SHP77 (cell line): ENCODE measurements at places on chromosomes 6 and 20.

GRCh38 chr6:19605624-19606023, 231.5 kb upstream of the ID4 start:
- no peak for DNase-seq

DNA sequence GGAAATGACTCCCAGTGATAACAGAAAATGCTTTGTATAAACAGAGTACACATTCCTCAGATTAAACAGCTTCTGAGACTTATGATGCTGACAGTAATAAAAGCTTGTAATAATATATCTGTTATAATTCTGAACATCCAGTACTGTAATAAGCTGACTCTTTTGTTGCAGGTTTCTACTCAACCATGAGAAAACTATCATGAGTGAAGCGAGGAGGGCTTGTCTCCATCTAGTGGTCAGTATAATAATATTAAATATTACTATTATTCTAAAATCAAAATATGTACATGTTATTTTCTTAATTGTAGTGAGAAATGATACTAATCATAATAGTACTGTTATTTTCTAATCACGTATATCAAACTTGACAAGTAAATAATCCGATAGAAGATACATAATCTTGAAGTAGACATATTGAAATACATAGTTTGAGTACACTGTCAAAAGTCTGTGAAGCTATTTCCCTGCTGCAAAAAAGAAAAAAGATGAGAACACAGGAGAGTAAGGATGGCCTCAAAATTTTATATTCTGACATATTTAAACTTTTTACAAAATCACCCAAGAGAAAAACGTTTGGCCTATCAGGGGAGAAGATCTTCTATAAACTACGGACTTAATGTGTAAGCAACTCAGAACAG, 183.1 kb downstream of the MOXD1 start:
- no peak for DNase-seq

DNA sequence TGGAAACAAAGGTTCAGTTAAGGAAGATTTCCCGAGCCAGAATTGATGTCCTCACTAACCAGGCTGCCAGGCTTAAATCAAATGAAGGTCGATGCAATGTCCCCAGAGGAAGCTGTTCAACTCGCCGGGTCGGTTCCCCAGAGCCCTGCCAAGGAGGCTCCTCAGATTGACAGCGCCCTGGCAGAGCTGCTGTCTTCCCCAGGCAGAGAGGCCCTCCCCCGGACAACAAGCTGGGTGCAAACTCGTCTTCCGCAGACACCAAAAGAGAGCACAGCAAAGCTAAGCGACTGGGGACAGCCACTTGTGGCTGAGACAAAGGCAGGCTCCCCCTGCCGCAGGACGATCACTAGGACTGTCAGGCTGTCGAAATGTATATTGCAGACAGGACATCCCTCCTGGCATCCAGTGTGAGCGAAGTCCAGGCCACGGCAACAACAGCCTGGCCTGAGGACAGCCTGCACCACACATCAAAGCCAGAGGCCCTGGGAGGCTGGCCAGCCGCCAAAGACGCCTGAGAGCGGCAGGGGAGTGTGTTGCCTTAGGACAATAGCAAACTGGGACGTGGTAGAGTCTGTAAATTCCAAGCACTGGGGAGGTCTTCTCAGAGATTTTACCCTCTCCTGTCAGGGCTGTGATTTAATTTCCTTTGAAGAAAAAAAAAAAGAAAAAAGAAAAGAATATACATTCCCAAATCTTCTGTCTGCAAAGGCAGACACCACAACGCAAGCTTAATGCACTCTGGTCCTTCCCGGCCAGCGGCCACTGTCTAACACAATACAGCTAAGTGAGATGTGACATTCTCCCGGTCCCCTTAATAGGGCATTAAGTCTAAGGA, 99.1 kb downstream of the HIVEP2 start:
- DNase-seq, result peak; percentile 84

- peak; percentile 5 for DNase-seq
Observed at GRCh38 chr6:69584913-69585729, 211.7 kb downstream of the LMBRD1 start.

- DNase-seq, result no peak
Observed at GRCh38 chr6:138544501-138544900, 45.2 kb upstream of the NHSL1 start.

DNA sequence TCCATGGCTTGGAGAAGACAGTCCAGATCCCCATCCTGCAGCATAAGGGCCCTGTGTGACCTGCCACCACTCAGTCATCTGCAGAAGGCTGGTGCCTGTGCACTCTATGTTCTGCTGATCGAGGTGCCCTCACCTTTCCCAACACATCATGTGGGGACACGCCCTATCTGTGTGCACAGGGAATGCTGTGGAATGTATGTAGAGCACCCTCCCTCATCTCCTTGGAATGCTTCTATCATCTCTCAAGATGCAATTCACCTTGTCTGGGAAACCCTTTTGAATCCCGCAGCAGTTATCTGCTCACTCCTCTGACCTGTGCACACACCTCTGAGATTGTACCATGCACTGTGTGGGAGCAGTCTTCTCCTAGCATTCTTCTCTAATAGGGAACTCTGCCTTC, 207.2 kb upstream of the SSTR4 start:
- no peak for DNase-seq

- peak; percentile 81 for DNase-seq
Observed at GRCh38 chr6:166342349-166343149, at the start of gene SFT2D1. TSS of gene SFT2D1 (minus strand) at chr6:166342545. CDS start at chr6:166342481, 64 bp downstream.

GRCh38 chr20:61933951-61934715, 131.5 kb downstream of the TAF4 start:
- no peak for DNase-seq

- DNase-seq, result no peak
Observed at GRCh38 chr6:131003488-131004386, 59.3 kb downstream of the EPB41L2 start.

DNA sequence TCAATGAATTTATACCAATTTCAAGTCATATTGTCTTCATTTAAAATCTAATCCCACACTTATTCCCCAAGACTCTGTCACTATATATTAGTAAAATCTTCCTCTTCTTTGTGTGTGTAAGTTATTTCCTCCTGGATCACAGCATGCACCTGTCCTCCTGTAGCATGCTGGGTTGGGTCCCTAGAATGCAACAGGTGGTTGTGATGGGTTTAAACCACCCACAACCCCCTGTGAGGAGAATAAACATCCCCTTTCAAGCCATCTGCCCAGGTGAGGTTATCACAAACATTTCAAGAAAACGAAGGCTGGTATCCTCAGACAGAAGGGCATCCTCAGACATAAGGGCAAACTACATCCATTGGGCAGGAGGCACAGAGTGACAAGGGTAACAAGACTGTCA, 26.4 kb downstream of the DZANK1 start:
- no peak for DNase-seq

- DNase-seq, result no peak
Observed at GRCh38 chr6:123526128-123526527, 110.6 kb downstream of the TRDN start.

- DNase-seq, result peak; percentile 36
Observed at GRCh38 chr20:34709831-34710567, 5.9 kb downstream of the TP53INP2 start.

GRCh38 chr6:166364456-166364855, 18.3 kb downstream of the MPC1 start:
- no peak for DNase-seq

DNA sequence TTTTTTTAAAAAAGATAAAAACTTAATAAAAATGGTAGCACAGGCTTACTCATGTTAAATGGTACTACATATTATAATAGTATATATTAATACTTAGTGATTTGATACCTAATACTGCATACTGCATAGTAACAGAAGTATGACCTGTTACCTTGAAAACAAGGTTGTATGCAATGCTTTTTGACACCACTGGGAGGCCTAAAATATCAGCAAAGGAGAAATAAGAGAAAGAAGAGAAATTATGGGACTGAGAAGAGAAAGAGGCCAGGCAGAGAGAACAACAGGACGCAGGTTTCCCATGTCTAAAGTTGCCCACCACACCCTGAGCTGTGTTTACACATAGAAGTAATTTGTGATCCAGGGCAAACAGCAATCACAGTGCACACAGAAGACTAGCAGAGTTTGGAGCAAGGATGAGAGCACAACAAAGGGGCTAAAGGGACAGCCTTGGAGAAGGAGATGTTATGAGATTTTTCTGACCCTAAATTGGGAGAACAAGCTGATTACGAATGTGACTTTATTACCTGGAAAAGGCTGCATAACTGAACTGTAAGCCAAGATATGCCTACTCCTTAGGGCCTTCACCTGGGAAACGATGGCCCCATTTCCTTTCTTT, 73.2 kb downstream of the ROS1 start:
- peak; percentile 9 for DNase-seq

DNA sequence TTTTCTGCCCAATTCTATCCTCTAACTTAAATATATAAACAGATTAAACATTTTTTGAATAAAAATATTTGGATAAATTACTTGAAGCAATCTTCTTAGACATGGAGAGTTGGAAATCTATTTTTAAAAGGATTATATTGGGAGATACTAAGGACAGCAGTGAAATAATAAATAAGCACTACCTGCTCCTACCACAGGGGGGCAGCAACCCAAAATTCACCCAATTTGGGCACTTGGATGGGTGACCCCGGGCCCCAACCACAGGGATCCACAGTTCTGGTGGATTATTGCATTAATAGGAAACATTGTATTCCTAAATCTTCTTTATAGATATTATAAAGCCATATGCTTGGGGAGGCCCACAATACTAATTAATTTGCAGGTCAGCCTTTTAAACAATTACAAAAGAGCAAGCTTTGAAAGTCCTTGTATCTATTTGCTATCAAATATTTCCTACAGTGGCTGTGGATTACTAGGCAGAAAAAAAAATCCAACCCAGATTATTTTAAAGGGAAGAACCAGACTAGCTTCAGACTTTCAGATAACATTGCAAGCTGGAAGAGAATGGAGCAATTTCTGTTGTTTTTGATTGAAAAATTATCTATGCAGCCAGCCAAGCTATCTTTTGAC, 66.4 kb upstream of the PDE10A start:
- DNase-seq, result no peak

- DNase-seq, result no peak
Observed at GRCh38 chr6:135096403-135097130, 41.9 kb upstream of the HBS1L start.

GRCh38 chr6:34237722-34238584, 1.3 kb downstream of the HMGA1 start:
- DNase-seq, result peak; percentile 30

- no peak for DNase-seq
Observed at GRCh38 chr6:158283304-158283980, 28.8 kb upstream of the TULP4 start.

- DNase-seq, result no peak
Observed at GRCh38 chr6:27441001-27441400, 31.9 kb downstream of the ZNF184 start.
